IMR-90 (cell line): ENCODE measurements at places on chromosomes 1 and 21. TPM values are rescaled to one million over a fixed set of nuclear protein-coding genes. Genes with fewer than 3 reads are reported as not detected.
A peak's percentile ranks its signal among the peaks of the same experiment; 100 is the strongest.

DNA sequence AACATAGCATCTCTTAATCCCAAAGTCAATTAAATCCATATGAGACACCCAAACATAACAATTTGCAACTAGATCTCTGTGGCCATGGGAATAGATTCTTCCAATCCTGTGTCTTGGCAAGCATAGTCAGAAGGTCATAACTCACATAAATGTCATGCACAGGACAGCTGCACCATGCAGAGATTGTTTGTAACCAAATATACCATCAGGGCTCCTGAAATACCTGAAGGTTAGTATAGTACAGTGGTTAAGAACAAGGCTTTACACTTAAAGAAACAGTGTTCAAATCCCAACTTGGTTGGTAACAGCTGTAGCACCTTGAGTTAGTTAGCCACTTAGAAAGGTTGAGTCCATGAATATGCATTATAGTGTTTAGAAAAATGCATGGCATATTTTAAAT, 82.6 kb upstream of the CCDC190 start:
- H3K4me1 ChIP-seq, result no peaks in the 10 kb centered on the region; the same call in 1 of the 2 replicates
- H3K27ac ChIP-seq, result no peak overlapping the region
- no peak overlapping the region for H3K4me3 ChIP-seq
- DNase-seq, result peak; percentile 18
- no peaks in the 10 kb centered on the region for H3K36me3 ChIP-seq

Gene TTC24
- total RNA-seq, result not detected in 2 replicates

DNA sequence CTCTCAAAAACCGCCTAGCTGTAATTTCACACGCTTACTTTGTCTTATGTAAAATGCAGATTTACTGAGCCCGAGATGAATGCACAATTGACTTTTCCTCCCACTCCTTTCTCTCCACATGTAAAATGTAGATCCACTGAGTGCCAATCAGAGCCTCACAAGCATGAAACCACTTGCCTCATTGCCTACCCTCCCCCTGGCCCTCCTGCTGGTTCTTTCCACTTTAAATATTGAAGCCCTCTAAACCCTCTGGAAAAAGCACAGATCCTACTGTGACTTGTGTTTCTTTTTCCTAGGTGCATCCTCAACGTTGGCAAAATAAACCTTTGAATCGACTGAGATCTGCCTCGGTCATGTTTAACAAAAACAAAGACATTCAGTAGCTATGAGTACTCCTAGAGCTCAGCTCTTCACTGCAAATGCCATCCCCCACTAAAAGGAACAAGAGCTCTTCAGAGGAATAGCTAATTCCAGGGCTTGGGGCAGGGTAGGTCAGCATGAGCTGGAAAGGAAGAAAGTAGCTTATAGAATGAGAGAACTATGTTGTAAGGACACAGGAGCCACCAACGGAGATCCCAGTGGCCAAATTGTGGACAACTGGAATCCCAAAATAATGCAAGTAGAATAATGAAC, 365.5 kb upstream of the RUNX1 start:
- DNase-seq, result peak; percentile 33
- H3K27me3 ChIP-seq, result no peaks in the 10 kb centered on the region
- peaks cover 2% of the 10 kb centered on the region; the same call in 1 of the 2 replicates for H3K4me1 ChIP-seq

DNA sequence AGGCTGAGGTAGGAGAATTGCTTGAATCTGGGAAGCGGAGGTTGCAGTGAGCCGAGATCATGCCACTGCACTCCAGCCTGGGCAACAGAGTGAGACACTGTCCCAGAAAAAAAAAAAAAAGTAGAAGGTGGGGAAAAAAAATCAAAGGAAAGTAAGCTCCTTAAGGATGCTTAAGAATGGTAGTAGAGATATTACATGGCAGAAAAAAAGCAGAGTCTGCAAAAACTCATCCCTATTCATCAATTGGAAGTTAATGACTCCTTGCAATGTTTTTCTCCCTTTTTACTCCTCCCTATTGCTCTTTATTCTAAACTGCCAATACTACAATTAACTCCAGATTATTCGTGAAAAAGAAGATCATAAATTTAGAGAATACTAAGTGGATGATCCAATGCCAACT, 23.4 kb downstream of the ENAH start:
- no peaks in the 10 kb centered on the region for H3K27me3 ChIP-seq
- no peak overlapping the region for H3K27ac ChIP-seq
- no peak overlapping the region for H3K4me3 ChIP-seq
- no peak for DNase-seq
- H3K4me1 ChIP-seq, result peaks cover 12% of the 10 kb centered on the region

- peak overlapping the region; percentile 47; the same call in 1 of the 2 replicates for H3K27ac ChIP-seq
- H3K4me3 ChIP-seq, result no peak overlapping the region
- H3K36me3 ChIP-seq, result no peaks in the 10 kb centered on the region
- DNase-seq, result no peak
- H3K4me1 ChIP-seq, result peaks cover 2% of the 10 kb centered on the region
These were observed 1.5 kb upstream of the DNAJB4 start for GRCh38 chr1:78003070-78003746.

GRCh38 chr1:168964478-168964877, 142.0 kb upstream of the ATP1B1 start:
- H3K27ac ChIP-seq, result no peak overlapping the region
- DNase-seq, result no peak
- H3K36me3 ChIP-seq, result no peaks in the 10 kb centered on the region
- H3K4me3 ChIP-seq, result no peak overlapping the region
- no peaks in the 10 kb centered on the region for H3K4me1 ChIP-seq
- no peaks in the 10 kb centered on the region for H3K27me3 ChIP-seq

Gene B4GALT3
- 11.4 and 19.9 TPM in 2 replicates for total RNA-seq

GRCh38 chr1:101548376-101548775, 311.6 kb downstream of the S1PR1 start:
- no peaks in the 10 kb centered on the region for H3K4me1 ChIP-seq
- H3K27me3 ChIP-seq, result no peaks in the 10 kb centered on the region
- H3K36me3 ChIP-seq, result no peaks in the 10 kb centered on the region
- no peak overlapping the region for H3K4me3 ChIP-seq
- no peak overlapping the region for H3K27ac ChIP-seq
- no peak for DNase-seq

Gene ADORA1
- total RNA-seq, result under 0.01 and 0.36 TPM in 2 replicates

GRCh38 chr1:201486187-201486586, 17.2 kb upstream of the PHLDA3 start:
- H3K4me3 ChIP-seq, result no peak overlapping the region
- peaks cover 34% of the 10 kb centered on the region for H3K4me1 ChIP-seq
- no peaks in the 10 kb centered on the region for H3K27me3 ChIP-seq
- H3K27ac ChIP-seq, result peak overlapping the region; percentile 61; the same call in 1 of the 2 replicates
- peak; percentile 62 for DNase-seq

- H3K36me3 ChIP-seq, result peaks cover 30% of the 10 kb centered on the region
- H3K27me3 ChIP-seq, result no peaks in the 10 kb centered on the region
- peaks cover 22% of the 10 kb centered on the region for H3K4me1 ChIP-seq
- peak overlapping the region; percentile 39; the same call in 1 of the 2 replicates for H3K27ac ChIP-seq
- no peak overlapping the region for H3K4me3 ChIP-seq
These were observed 111.1 kb downstream of the SMYD2 start for GRCh38 chr1:214391873-214392645.

GRCh38 chr1:61294930-61295329, 212.6 kb downstream of the NFIA start:
- no peak overlapping the region for H3K4me3 ChIP-seq
- no peak overlapping the region for H3K27ac ChIP-seq
- DNase-seq, result no peak
- no peaks in the 10 kb centered on the region for H3K4me1 ChIP-seq
- no peaks in the 10 kb centered on the region for H3K36me3 ChIP-seq
- peaks cover 2% of the 10 kb centered on the region; the same call in 1 of the 2 replicates for H3K27me3 ChIP-seq

Gene GSTM1
- total RNA-seq, result not detected in 2 replicates
